GM19239 (cell line): ENCODE measurements at places on chromosomes 3 and 15.

DNA sequence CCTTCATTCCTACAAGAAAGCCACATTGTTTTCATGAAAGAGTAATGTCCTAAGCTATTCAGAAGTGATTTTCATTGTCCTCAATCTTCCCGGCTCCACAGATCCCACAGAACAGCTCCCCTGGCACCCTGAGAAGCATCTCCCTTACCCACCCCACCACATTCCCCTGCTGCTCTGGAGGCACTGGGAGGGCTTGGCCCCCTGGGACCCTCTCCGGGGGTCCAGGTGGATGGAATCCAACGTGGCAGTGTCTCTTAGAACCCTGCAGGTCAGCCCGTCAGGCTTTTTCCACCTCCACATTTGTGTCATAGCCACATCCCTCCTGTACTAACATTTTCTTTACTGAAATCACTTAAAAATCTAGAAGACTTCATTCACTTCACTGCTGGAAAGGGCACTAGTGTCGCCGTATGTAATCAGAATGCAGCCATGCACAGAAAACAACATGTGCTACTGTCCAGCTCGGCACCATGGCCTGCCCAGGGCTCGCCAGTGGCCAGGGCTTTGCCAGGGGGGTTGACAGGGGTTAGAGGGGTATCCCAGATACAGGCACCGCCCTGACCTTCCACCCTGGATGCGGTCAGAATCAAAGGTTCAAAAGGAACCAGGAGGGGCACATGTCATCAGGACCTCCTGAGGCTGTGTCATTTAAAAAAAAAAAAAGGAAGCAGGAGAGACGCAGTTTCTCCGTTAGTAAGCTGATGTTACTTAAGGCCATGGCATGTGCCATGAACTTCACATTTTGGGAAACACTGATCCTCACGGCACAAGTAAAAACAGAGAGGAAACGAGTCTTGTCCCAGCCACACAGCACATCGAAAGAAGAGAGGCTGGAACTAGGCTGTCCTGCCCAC lies 106.3 kb downstream of the LSM3 start:
- DNase-seq: no peak

- peak; percentile 96 for DNase-seq
Observed at GRCh38 chr3:51942603-51943450, 664 bp downstream of the PARP3 start.

DNA sequence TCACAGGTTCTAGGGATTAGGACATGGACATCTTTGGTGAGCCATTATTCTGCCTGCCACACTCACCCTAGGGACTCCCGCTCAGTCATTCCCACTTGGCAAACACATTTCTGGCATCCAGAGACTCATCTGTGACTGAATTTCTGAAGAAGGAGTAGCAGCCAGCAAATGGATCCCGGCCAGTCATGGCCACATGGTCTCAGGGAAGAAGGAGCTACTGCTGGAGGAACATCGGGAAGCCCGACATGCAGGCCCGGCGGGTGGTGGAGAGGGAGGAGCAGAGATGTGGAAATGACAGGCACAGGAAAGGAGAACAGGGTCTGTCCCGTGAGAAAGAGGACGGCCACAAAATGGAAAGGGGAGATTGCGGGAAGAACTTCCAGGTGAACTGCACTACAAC lies 65.4 kb downstream of the SEMA5B start:
- no peak for DNase-seq

- no peak for DNase-seq
Observed at GRCh38 chr3:46905213-46905560, 27.7 kb downstream of the PTH1R start.

DNA sequence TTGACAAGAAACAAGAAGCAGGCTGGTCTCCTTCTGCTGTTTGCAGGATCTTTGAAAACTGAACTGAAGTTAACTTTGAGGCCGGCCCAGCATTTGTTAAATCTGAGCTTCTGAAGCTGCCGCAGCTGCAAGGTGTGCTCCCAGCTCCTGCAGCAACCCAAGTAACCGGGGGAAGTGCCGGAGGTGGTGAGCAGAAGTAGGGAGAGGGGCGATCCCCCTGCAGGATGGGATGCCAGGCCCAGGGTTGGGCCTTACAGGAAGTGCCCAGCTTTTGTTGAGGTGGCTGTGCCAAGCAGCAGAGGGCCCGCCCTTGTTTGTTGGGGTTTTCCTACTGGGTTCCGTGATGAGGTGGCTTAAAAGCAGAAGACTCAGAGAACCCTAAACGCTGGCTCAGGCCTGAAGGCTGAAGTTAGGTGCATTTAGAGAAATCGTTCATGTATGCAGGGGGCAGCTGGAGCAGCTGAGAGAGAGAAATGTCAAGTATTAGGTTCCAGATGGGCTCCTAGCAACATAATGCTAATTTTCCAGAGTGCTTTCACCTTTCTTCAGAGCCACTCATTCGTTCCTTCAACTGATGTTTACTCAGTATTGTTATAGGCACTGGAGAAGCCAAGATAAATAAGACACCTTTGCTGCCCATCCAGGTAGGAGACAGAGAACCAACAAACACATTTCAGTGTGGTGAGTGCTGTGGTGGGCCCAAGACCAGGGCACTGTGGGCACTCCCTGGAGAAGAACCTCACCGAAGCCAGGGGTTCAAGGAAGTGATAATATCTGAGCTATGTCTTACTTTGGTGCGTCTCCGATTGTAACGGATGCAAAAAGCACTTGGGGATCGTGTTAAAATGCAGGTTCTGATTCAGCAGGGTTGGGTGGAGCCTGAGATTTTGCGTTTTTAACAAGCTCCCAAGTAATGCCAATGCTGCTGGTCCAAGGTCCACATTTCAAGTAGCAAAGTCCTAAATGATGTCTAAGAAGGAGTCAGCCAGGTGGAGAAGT lies 42.2 kb upstream of the PLCL2 start:
- no peak for DNase-seq

GRCh38 chr3:69787436-69788168 lies 48.3 kb downstream of the MITF start:
- no peak for DNase-seq

GRCh38 chr3:39485547-39485946 lies 18.1 kb downstream of the MOBP start:
- DNase-seq: no peak

DNA sequence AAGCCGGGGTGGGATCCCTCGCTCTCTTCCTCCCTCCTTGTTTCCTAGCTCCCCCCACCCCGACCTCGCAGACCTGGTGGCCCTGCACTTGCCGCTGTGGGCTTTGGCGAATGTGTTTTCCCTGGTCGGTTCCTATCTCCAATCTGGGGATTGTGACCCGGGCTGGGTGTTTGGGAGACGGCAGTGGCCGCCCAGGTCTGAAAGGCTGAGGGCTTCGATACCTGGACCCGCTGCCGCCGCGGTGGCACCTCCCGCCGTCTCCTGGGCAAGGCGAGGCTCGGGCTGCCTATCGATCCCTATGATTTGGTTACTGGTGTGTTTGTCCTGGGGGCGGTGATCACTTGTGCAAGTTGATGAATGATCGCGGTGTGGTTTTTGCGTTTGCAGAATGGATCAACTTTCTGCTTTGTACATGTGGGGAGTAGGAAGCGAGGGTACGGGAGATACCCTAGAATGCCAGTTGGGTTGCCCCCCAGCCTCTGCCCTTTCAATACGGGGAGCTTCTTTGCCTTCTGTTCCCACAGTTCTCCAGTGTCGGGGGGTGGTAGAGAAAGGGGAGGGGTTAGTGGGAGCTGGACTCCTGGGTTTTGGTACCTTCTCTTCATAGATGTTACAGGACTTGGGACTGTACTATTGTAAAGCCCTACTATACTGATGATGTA lies 3.0 kb downstream of the BBX start:
- DNase-seq: no peak

DNA sequence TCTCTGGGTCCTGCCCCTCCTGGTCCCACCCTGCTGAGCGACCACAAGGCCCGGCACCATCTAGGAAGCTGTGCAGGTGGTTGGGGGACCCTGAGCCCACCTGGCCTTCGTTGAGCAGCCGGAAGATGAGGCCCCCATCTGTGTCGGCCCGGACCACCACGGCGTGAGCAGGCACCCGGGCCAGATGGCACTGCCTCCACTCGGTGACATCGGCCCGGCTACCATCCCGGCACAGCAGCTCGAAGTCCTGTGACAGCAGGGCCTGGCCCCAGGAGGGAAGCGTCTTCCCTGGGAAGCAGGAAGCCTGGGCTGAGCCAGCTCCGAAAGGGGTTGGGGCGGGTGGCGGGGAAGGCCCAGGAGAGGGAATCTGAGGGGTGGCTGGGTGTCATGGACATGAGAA lies 12.6 kb downstream of the MELTF start:
- no peak for DNase-seq

- no peak for DNase-seq
Observed at GRCh38 chr3:1967525-1967924, 131.1 kb upstream of the CNTN4 start.

DNA sequence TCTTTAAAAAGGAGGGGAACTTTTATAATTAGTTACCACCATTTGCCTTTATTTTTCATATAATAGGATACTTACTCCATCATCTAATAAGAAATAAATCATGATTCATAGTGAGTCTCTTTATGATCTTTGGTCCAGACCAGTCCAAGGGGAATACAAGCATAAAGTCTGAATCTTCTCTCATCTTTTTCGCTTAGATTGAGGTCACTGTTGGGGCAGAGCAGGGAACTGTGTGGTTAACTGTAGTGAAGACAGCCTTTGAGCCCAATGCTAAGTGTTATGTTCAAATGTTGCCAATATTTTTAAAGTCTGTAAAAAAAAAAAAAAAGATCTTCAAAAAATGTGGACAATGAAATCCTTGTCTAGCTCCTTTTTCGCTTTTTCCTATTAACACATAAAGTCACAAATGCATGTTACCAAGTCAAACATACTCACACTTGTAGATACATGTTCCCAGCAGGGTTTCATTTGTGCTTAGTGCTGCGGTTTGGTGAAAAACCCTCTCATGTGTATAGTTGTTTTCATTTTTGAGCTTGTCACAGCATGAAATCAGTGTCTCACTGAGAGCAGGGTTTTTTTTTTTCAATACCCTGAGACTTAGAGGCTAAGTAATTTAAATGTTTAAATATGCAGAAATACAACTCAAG lies 72.1 kb downstream of the EPHA3 start:
- DNase-seq: no peak

DNA sequence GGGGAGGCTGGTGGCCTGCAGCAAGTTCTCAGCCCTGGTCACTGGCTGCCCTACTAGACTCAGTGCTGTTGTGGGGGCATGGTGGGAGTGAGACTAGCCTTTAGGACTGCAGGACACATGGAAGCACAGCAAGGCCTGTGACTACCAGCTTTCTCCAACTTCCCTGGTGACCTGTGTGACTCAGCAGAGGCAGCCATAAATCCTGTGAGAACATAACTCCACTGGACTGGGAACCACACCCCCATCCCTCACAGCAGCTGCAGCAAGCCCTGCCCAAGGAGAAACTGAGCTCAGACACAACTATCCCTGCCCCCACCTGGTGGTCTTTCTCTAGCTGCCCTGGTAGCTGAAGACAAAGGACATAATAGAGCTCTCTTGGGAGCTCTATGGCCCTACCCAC lies 111.3 kb downstream of the DCLK3 start:
- DNase-seq: no peak

DNA sequence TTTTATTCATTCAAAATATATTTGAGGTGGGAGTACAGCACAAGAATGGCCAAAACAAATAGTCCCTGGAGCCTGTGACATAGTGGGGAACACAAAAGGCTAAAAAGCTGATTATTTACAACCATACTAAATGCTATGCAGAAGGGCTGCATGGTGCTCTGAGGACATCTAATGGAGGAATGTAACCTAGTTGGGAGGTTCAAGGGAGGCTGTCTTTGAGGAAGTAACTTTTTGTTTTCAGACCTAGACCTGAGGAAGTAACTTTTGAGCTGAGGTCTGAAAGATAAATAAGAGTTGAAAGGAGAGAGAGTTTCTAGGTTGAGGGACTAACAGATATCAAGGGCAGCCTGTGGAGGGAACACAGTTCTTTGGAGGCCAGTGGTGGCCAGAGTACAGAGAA lies 34.8 kb upstream of the RASA2 start:
- peak; percentile 30 for DNase-seq
